ENCODE measurements at places on chromosomes 7 and 10. TPM values are rescaled to one million over a fixed set of nuclear protein-coding genes. Genes with fewer than 3 reads are reported as not detected.

EPHB6 gene
- total RNA-seq: under 0.01 TPM

CYP2C18 gene
- not detected for total RNA-seq

DNA sequence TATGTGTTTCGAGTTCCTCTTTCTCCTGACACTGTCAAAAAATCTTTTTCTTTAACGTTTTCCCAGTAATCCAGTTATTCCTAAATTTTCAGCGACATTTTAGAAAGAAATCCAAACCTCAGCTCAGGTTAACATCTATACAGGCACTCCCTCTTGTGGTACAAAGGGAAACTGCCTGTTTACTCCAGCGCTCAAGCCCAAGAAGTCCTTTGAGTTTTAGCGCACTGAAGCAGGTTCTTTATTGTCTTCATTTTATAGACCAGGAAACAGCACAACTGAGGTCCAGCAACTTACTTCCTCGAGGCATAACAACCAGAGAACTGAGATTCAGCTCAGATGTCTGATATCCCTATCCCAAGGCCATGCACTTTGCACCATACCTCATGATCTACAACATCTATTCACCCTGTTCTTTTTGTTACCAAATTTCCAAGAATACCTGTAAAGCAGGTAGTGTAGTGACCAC, 287.2 kb upstream of the MKLN1 start:
- peak; percentile 79 for DNase-seq

GRCh38 chr7:157021871-157022680, 11.6 kb upstream of the MNX1 start:
- DNase-seq: no peak

- no peak for DNase-seq
Observed at GRCh38 chr7:143394777-143395176, 13.6 kb downstream of the ZYX start.
